Activated T-helper 2 cell treated with anti-CD3 and anti-CD28 coated beads, Interferon-gamma antibody, Interleukin-2, Interleukin-4, amounts not matched to agents 10 μg/mL and 5 μg/mL and 100 μg/mL, durations not matched to agents 14 hours and 24 hours and 36 hours (primary cell): ENCODE measurements at places on chromosomes 16 and 17. TPM values are rescaled to one million over a fixed set of nuclear protein-coding genes. Genes with fewer than 3 reads are reported as not detected.

GRCh38 chr16:68869492-68870088, 26.3 kb downstream of the TANGO6 start:
- no peak for DNase-seq

TCAP gene
- total RNA-seq = 0.76 and 0.87 TPM in 2 replicates

DNA sequence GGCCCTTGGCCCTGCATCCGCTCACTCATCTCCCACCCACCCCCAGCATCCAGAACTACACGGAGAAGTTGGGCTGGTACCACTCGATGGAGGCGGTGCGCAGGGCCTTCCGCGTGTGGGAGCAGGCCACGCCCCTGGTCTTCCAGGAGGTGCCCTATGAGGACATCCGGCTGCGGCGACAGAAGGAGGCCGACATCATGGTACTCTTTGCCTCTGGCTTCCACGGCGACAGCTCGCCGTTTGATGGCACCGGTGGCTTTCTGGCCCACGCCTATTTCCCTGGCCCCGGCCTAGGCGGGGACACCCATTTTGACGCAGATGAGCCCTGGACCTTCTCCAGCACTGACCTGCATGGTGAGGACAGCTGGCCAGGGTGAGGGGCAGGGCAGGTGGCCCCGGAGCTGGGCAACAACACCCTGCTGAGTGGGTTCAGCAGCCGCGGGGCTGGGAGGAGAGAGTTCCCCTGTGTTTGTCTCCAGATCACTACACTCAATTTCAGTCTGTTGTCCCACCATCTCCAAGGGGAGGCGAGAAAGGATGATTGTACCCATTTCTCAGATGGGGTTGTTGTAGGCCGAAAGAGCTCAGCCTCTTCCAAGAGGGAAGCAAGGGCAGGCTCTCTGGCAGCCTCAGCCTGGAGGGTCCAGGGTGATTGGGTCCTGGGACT, 14.4 kb downstream of the MMP15 start:
- no peak for DNase-seq

SLC16A11 gene
- 0.37 and 0.46 TPM in 2 replicates for total RNA-seq

AGRP gene
- not detected in 2 replicates for total RNA-seq

- no peak for DNase-seq
Measured at GRCh38 chr16:28059841-28060575, 3.5 kb downstream of the GSG1L start.
